Lung microvascular endothelial cell (primary cell): ENCODE measurements at places on chromosomes 6 and 20.

GRCh38 chr6:36245572-36246061 lies 24.2 kb upstream of the PNPLA1 start:
- DNase-seq: no peak

- no peak for DNase-seq
These were observed 92.4 kb upstream of the CD83 start for GRCh38 chr6:14025160-14025559.

- DNase-seq: peak; percentile 11
These were observed 289.9 kb downstream of the CD109 start for GRCh38 chr6:73985891-73986290.

DNA sequence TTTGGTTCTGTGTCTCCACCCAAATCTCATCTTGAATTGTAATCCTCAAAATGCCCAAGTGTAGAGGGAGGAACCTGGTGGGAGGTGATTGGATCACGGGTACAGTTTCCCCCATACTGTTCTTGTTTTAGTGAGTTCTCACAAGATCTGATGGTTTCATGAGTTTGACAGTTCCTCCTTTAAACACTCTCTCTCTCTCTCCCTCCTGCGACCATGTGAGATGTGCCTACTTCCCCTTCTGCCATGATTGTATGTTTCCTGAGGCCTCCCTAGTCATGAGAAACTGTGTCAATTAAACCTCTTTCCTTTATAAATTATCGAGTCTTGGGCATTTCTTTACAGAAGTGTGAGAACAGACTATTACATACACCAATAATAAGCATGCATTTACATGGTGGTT lies 12.1 kb upstream of the EYS start:
- no peak for DNase-seq

DNA sequence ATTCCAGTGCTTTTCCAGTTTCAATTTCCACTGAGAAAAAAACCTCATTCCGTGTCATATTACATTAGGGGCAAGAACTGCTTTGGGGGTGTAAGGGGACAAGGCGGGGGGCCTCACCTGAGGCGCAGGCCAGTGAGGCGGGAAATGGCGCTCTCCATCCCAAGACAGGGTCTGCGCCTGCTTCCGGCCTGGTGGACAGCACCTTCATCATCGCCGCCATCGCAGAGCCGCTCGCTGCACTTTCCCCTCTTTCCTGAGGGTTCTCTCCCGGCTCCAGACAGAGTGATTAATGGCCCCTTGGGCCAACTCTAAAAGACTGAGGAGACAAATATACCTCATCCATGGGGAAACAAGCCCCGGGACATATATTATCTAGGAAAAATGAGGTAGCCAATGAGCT lies 270.0 kb upstream of the SOX4 start:
- no peak for DNase-seq

- no peak for DNase-seq
These were observed 27.8 kb upstream of the MROH8 start for GRCh38 chr20:37207171-37207570.

GRCh38 chr6:111813237-111813636 lies 60.0 kb downstream of the FYN start:
- DNase-seq: no peak

GRCh38 chr6:92159046-92159445 lies 1260.3 kb downstream of the EPHA7 start:
- no peak for DNase-seq

- DNase-seq: no peak
These were observed 60.0 kb upstream of the EZR start for GRCh38 chr6:158879180-158879579.

DNA sequence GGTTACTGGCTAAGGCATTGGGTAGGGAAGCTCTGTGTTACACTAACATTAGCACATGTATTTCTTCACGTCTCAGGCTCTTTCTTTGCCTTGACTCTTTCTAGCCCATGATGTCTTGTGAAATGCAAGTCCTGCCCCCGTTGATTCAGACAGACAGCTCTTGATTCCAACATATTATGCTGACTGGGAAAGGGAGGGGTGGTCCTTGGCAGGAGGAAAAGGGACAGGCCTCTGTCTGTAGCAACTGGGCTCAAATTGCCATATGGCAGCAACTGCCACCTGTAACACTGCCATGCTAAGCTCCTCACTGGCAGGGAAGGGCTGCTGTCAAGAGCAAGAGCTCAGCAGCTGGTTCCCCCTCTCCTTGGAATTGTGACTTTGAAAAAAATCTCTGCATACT lies 5.7 kb upstream of the KCNK15 start:
- no peak for DNase-seq

DNA sequence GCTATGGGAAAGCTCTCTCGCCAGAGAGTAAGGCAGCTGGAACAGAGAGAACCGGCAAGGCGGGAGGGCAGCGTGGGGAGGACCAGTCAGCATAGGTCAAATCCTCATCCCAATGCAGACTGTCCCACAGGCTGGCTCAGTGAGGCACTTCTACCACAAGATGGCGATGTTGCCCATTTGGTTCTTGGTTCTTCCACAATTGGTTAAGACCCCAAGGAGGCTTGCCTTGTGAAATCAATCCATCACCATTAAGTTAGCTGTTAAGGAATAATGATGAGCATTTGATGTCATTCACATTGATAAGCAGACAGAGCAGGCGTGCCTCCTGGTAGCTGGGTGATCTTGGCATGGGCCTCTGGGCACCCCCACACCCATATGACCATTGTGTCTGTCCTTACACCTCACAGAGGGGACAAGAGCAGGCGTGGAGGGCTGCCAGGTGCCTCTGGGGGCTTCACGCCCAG lies 2.4 kb downstream of the CSTL1 start:
- peak; percentile 73 for DNase-seq

GRCh38 chr20:13687815-13688214 lies 49.1 kb upstream of the TASP1 start:
- no peak for DNase-seq

DNA sequence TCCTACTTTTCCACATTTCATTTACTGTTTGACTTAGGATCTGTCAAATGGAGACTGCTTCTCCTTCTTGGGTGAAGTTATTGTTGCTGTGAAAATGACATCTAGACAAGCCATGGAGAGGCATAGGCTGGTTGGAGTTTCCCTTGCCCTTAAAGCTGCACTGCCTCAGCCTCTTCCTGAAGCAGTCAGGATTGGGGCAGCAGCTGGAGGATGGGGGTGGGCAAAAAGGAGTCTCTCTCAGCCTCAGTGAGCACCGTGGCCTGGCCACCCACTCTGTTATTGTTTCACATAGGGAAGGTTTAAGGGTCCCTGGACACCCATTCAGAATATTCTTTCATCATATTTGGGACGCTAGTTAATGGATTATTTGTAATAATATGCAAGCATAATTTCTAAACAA lies 7.7 kb upstream of the ZBTB24 start:
- no peak for DNase-seq

GRCh38 chr20:15866916-15867730 lies 706.1 kb downstream of the KIF16B start:
- no peak for DNase-seq

- DNase-seq: no peak
These were observed 275.1 kb downstream of the CDC5L start for GRCh38 chr6:44662461-44663121.

- no peak for DNase-seq
These were observed 121.5 kb upstream of the MAN1A1 start for GRCh38 chr6:119470893-119471542.

GRCh38 chr20:19382386-19383340 lies 170.2 kb downstream of the SLC24A3 start:
- DNase-seq: no peak

- DNase-seq: no peak
These were observed 22.8 kb downstream of the FYN start for GRCh38 chr6:111850295-111850937.

DNA sequence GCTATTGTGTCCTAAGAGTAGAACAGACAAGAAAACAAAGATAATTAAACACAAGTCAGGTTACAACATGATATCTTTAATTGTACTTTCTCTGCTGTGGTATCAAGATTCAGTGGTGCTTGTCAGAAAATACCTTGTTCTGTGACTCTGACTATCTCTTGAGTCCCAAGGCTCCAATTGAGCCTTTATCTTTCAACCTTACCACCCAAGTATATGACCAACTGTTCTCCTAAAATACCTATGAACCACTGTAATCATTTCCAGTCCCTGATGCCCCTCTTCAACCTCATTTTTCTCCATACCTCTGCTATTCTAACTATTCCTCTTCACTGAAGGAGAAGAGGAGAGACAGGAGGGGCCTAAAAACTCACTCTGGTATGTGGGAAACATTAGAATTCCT lies 66.9 kb upstream of the TPD52L1 start:
- DNase-seq: no peak
